Fibroblast of upper back skin (primary cell): ENCODE measurements at places on chromosomes 4 and X.

- no peak for DNase-seq
These were observed 24.8 kb upstream of the ACSL1 start for GRCh38 chr4:184850431-184851199.

GRCh38 chr4:155908187-155909139 is 5.0 kb downstream of the TDO2 start:
- no peak for DNase-seq

DNA sequence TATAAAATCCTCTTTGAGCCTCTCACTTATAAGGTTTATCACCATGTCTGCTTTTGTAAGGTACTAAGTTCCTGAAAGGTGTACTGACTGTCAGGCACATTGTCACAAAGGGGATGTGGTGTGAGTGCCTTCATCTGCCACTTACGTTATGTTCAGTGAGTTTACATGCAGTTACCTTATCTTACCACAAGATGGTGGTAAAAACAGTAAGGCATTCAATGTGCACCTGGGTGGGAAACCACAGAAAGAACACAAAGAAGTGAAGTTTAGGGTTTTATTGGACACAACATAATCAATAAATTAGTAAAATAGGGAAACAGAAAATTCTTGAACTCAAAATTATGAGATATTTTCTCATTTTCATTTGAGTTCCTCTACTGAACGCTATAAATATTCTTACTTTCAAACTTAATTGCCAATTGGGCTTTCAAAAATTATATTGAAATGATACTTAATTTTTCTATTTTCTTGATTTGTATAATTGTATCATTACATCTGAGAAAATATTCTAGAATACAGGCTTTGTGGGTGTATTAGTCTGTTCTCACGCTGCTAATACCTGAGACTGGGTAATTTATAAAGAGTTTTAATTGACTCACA is 650.8 kb downstream of the PCDH7 start:
- DNase-seq, result peak; percentile 47

GRCh38 chr4:186104890-186105646 is 564 bp downstream of the FAM149A start:
- no peak for DNase-seq

DNA sequence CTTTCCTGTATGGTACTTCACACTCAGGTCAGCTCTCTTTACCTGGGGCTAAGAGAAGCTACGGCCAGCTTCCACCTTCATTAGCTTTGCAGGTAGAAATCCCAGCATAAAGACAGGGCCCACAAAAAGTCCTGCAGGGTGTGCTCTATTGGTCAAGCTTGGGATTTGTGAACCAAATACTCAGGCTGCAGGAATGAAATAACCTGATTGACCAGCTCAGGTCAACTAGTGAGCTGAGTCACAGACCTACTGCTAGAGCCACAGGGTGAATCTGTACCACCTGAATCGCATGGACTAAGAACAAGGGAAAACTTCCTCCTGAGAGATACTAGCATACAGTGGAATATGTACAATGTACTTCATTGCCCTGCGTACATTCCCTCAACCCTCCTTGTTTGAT is 172.2 kb downstream of the HHIP start:
- no peak for DNase-seq

DNA sequence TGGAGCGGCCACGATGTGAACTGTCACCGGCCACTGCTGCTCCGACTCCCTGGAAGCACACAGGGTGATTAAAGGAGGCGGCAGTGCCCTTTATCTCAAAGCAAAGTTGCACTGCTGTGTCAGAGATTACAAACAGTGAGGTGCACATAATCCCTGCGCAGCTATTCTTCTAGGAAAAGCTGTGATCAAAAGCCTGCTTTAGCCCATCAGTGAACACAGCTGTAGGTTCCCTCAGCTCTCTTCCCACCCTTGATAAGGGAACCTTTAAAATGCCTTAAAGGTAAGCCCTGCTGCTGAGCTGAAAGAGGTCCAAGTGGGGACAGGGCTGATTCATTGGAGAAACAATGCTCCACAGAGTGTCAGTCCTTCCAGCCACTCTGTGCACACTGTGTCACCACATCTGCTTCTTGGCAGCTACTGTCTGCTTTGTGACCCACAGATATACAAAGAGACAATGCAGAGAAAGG is 127.6 kb downstream of the EIF4E start:
- no peak for DNase-seq

DNA sequence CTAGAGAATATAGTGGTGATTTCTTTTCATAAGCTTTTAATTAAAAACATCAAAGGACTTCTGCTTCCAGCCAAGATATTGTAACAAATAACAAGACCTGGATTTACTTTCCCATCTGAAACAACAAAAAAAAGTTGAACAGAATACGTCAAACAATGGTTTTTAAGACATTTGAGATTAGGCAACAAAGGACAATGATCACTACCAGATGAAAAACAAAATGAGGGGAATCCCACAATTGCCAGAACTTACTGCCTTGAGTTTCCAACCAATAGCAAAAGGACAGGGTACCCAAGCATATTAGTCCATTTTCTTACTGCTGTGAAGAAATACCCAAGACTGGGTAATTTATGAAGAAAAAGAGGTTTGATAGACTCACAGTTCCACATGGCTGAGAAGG is 341.4 kb upstream of the INTU start:
- no peak for DNase-seq

DNA sequence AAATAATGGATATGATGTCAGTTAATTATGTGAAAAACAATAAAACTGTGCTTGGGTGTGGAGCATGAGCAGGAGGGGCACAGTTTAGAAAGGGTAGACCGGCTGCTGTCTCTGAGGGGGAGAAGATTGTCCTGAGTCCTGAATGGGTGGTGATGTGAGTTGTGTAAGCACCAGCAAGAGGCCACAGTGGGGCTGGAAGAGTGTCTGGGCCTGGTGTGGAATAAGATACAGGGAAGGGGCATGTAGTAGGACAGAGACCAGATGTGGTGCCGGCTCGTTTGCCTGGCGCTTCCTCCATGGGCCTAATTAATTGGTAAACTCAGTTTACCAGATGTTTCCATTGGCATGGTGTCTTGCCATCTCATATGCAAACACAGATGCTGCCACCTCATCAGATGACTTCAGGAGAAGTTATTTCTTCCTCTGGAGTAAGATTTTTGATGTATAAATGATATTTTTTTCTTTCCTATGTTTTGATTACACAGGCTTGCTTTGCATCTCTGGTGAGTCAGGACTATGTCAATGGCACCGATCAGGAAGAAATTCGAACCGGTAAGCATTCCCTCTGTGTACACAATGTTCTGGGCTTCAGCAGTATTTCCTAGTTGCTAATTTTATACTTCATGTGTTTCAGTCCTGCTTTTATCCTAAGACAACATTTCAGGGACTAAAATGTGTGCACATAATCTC is 5.1 kb downstream of the MED28 start:
- no peak for DNase-seq

GRCh38 chr4:21901281-21901680 is 47.3 kb downstream of the KCNIP4 start:
- DNase-seq, result no peak

- no peak for DNase-seq
These were observed 17.9 kb downstream of the SMIM14 start for GRCh38 chr4:39620551-39621313.

DNA sequence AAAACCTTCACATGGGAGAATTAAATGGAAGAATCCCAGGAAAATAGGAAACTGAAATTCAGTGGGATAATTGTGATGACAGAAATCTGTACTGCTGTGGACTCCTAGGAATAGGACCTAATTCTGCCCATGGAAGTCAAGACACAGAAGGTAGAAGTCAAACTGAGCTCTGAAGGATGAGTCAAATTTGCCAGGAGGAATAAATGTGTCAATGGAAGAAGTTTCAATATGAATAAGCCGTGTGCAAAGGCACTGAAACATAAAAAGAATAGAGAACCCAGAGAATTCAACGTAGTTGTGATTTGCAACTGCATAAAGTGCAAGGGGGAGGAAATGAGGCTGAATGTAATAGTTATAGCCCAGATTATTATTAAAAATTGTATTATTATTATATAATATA is 11.6 kb downstream of the ENAM start:
- no peak for DNase-seq

GRCh38 chrX:2397229-2398063 is 103.3 kb downstream of the DHRSX start:
- DNase-seq, result no peak

DNA sequence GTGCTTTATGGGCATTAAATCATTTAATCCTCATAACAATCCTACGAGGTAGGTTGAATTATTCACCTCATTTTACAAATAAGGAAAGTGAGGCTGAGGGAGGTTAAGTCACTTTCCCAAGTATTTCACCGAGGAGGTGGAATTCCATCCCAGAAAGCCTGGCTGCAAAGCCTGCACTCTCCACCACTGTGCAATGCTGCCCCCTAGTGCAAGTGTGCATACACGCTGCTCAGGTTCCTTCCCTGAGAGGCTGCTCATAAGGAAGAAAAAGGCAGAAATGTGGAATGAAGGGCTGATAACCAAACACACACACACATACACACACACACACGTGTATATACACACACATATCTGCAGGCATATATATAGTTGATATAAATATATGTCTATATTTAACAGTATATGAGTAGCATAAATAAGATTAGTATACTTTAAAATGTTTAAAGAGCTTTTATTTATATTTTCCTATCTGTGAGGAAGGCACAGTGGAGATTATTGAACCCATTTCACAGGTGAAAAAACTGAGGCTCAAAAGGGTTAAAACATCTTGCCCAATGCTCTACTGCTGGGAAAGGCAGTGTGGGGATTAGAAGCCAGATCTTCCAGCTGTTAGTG is 714.5 kb upstream of the TENM3 start:
- peak; percentile 79 for DNase-seq

- no peak for DNase-seq
These were observed 15.0 kb upstream of the FRYL start for GRCh38 chr4:48795108-48795507.

- no peak for DNase-seq
These were observed 467.1 kb upstream of the HS3ST1 start for GRCh38 chr4:11895766-11896165.

DNA sequence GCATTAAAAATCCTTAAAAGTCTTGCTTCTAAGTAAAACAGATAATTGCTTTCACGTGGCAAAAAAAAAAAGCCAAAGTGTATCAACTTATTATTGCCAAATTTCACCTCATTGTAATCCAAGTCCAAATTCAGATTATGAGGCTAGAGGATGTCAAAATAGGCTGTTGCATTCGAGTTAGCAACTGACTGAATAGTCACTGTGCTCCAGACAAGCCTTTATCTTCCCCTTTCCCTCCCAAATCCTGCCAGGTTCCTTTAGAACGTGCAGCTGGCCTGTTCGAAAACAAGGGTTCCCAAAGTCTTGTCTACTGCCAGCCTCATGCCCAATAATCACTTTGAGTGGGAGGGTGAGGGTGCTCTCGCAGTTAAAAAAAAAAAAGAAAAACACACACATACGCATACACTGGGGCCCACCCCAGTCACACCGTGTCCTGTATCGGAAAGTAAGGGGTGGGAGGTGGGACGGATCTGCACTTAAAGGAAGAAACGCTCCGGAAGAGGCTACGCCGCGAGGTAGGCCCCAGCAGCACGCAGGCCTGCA is 603 bp downstream of the MAD2L1 start:
- DNase-seq, result no peak

GRCh38 chr4:67687636-67688035 is 13.3 kb downstream of the UBA6 start:
- DNase-seq, result peak; percentile 76

GRCh38 chrX:148047200-148047599 is 66.1 kb downstream of the FMR1NB start:
- DNase-seq, result no peak

GRCh38 chr4:106603471-106603870 is 234.9 kb upstream of the GIMD1 start:
- DNase-seq, result no peak

GRCh38 chrX:46791927-46792809 is 33.2 kb upstream of the SLC9A7 start:
- peak; percentile 94 for DNase-seq

DNA sequence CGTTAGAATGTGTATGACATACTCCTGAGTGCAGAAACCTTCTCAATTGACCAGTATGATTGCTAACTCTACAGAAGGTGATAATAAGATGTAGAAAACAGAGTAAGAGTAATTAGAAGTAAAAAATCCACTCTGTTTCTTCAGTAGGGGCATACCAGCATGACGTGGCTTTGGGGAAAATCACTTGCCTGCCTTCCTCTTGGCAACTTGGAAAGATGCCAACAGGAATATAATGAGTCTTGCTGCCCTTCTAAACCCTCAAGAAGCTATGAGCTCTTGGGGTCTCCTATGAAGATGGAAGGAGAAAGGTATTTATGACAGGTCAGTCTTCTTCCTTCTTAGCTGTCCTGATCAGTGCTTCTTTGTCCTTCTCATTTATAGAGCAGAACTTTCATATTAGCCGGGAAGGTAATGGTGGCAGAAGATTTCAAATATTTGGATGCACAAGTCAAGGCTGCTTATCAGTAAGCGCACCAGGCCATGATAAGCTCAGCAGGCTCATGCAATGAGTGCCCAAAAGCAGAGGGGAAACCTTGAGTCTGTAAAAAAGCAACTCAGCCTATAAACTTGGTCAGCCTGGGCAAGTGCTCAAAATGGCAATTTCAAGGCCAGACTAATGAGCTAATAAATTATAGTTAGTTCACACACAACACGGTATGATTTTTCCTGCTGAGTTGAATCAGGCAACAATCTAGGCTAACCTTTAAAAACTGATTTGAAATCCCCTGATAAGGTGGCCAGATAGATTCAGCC is 69.7 kb upstream of the PPARGC1A start:
- DNase-seq, result no peak

DNA sequence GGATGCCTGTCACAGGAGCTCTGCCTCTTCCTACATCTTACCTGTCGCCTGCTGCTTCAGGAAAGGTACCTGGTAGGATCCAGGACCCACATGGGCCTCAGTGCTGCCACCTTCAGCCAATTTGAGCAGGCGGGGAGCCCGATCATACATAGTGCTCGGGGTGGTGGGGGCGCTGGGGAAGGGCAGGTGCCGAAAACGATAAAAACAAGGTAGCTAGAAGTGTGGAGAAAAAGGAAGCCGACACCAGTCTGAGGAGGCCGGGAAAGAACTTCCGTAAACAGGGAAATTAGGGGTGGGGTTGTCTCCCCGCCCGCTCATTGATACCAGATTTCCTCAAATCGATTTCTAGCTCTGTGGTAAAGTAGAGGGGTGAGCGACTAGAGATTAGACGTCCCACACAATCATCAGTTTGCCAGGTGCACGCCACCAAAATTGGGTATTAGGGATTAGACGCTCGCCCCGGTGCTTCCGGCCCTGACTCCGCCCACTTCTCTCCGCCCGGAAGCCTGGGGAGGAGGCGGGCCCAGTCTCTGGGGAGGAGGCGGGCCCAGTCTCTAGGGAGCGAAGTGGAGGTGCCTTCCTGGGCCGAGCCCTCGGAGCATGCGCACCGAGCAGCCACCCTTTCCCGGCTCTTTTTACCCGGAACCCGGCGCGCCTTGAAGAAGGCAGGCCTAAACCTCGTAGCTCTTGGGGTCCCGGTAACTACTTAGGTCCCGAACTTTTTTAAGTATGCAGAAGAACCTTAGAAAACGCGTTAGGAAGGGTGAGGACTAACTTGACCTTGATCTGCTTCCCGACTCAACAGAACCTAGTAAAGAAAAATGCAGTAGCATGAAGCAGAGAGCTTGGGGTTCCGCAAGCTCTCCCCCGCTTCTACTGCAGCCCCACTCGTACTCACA is at the start of gene STPG2:
STPG2 (minus strand) TSS at position 476 of the 899 bp plus-strand sequence.
- DNase-seq, result peak; percentile 91

GRCh38 chr4:81220271-81220670 is 5.2 kb upstream of the PRKG2 start:
- DNase-seq, result no peak
